ENCODE measurements at places on chromosomes 13 and 19.

GRCh38 chr13:52109116-52109670, 19.7 kb downstream of the NEK5 start:
- no peak for DNase-seq

- no peak for DNase-seq
Observed at GRCh38 chr13:65330287-65330686, 1899.8 kb downstream of the PCDH9 start.

DNA sequence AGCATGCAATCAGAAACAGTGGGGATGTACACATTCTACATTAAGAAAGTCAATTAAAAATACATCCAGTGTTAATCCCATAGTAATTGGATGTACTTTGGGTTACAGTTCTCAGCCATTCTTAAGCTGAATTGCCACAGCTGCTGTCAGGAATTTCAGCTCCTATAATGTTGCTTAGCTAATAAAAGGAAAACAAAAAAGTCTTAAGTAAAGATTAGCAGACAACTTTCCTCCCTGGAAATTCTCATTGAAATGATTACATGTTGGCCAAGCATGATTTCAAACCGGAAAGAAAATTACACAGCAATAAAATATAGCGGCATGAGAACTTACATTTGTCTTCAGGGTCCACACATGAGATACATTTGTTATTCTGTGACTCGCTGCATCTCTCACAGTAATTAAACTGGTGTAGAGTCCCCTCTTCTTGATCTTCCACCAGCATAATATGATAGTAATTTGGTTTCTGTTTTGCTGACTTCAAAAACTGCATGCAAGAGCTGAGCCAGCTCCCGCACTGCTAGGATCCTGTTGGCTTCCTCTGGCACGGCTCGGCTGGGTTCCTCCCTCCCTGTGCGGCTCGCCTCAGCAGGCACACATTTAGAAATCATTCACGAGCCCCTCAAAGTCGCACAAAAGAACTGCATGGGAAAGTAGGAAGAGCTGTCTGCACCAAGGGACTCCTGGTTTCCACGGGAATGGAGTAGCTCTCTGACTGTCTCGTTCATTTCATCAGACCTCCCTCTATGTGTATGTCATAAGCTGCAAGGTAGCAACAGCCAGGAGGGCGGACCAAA, at the start of gene HTR2A:
HTR2A (minus strand) TSS at position 713 of the 797 bp plus-strand sequence. CDS start 1,147 bp downstream, outside the sequence.
- DNase-seq: peak; percentile 43

GRCh38 chr13:77696879-77697216, 639 bp upstream of the SLAIN1 start:
- no peak for DNase-seq

Measured in MG63 (cell line).